GM23338 (cell line): ENCODE measurements at places on chromosomes 2 and 18. TPM values are rescaled to one million over a fixed set of nuclear protein-coding genes. Genes with fewer than 3 reads are reported as not detected.
A peak's percentile ranks its signal among the peaks of the same experiment; 100 is the strongest.

DNA sequence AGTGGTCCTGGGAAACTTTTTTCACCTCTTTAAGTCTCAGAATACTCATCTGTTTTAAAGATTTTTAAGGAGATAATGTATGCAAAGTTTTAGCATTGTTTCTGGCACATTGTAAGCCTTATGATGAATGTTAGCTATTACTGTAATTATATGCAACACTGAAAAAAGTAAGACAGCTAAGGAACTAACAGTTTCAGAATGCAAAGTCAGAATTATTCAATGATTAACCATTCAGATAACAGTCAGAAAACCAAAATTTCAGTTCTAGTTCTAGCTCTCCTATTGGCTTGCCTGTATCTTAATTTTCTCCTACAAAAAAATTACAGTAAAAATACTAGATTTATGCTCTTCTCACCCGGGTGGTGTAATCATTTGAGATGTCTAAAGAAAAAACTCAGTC, 101.1 kb downstream of the SLC4A10 start:
- DNase-seq, result no peak

GRCh38 chr2:227430639-227431038, 41.3 kb upstream of the AGFG1 start:
- DNase-seq, result no peak

- no peak for DNase-seq
These were observed 37.4 kb downstream of the KLHL29 start for GRCh38 chr2:23422089-23423061.

- DNase-seq, result no peak
These were observed 607.1 kb downstream of the ADCYAP1 start for GRCh38 chr18:1511619-1512311.

CDH19 gene
- total RNA-seq, result 0.03 TPM in 1 of 2 replicates, not detected in the other

ITGB6 gene
- total RNA-seq, result not detected in 2 replicates

GRCh38 chr18:77254711-77255405, 5.2 kb downstream of the GALR1 start:
- DNase-seq, result peak; percentile 46

- peak; percentile 80 for DNase-seq
These were observed 91.6 kb upstream of the MGAT4A start for GRCh38 chr2:98822301-98823164.

DNA sequence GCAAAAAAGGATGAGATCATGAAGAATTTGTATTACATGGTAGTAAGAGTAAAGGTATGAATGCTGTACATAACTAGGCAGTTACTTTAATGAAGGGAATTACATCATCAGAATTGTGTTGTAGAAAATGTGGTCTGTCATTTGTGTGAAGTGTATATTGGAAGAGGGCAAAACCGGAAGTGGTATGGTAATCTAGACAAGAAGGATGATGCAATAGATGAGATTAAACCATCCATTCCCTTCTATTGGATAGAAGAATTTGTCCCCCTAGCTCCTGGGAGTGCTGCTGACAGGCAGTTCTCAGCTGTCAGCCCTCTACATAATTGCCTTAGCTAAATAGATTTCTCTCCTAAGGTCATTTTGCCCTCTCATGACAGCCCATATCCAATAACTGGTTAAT, 55.9 kb upstream of the BARD1 start:
- DNase-seq, result no peak

GRCh38 chr2:159044804-159045286, 76.4 kb downstream of the TANC1 start:
- peak; percentile 24 for DNase-seq

ONECUT2 gene
- total RNA-seq, result 1.7 and 2.2 TPM in 2 replicates
